ENCODE measurements at places on chromosomes 12 and 14. TPM values are rescaled to one million over a fixed set of nuclear protein-coding genes. Genes with fewer than 3 reads are reported as not detected.

The STYX gene
- total RNA-seq: 6.4 TPM

The SUOX gene
- total RNA-seq: 7.9 TPM

The BEGAIN gene
- 7.0 TPM for total RNA-seq

The LUM gene
- total RNA-seq: 0.33 TPM

The RHEBL1 gene
- 4.9 TPM for total RNA-seq

The COCH gene
- total RNA-seq: 25.2 TPM

The KRT80 gene
- 41.2 TPM for total RNA-seq

The CMTM5 gene
- not detected for total RNA-seq

The OR6C2 gene
- total RNA-seq: not detected

The MCRS1 gene
- total RNA-seq: 61.5 TPM

The ACACB gene
- 11.9 TPM for total RNA-seq

Measured in A549 treated with Hydrocortisone at 1 μM for 4 hours (cell line).